SHP77 (cell line): ENCODE measurements at places on chromosomes 12 and 14.

GRCh38 chr12:12004524-12004923 is 66.2 kb upstream of the BCL2L14 start:
- no peak for DNase-seq

- no peak for DNase-seq
These were observed 22.3 kb upstream of the ACTN1 start for GRCh38 chr14:69001375-69001774.

GRCh38 chr14:104462651-104463630 is 116.6 kb upstream of the C14orf180 start:
- DNase-seq: no peak

DNA sequence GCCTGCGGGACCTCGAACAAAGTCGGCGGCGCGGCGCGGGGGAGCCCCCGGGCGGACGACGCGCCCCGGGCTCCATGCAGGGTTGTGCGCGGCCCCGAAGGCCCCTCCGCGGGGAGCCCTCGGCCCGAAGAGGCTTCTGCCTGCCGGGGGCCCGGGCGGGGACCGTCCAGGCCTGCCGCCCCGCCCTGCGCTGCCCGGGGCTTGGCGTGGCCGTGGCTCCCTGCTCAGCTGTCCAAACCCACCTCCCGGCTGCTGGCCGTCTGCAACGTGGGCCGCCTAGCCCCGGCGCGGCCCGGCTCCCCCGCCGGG is 670 bp downstream of the DYRK2 start:
- no peak for DNase-seq

GRCh38 chr12:124381456-124382296 is 86.8 kb downstream of the RFLNA start:
- DNase-seq: no peak

DNA sequence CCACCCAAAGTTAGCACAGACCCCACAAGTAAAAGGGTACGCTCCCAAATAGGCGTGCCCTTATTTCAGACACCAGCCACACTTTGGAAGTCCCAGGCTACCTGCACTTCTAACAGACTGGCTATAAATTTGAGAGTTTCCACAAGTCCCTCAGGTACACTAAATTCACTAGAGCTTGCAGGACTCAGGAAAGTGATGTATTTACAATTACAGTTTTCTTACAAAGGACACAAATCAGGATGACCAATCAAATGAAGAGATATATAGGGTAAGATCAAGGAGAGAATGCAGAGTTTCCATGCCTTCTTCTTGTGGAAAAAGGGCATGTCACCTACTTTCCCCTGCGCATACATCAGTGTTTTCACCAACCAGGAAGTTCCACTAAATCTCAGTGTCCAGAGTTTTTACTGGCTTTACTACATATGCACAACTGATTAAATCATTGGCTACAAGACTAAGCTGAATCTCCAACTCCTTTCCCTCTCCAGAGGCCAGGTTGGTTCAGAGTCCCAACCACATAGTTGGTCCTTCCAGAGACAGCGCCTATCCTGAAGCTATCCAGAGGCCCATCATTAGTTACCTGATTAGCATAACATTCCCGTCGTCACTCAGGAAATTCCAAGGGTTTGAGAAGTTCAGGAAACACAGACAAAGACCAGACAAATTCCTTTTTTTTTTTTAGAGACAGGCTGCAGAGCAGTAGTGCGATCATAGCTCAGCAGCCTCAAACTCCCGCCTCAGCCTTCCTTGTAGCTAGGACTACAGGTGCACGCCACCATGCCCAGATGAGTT is 84.2 kb downstream of the DENND5B start:
- no peak for DNase-seq

DNA sequence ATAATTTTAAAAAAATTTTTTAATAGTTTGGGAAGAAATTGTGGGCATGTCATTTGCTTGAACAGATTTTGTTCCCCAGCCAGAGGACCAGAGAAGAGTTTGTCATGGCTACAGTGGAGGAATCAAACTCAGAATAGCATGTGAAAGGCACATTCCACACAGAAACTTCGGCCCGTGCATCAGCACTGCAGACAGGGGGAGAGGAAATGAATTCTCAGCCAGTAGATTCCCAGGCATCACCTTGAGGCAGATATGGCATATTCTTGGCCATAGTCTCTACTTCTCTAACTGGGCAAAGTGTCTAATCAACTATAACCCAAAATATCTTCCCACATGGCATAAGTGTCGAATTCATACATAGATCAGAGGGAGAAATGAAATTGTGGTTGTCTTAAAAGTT is 153.3 kb downstream of the PRKCH start:
- no peak for DNase-seq

- DNase-seq: no peak
These were observed 236.7 kb downstream of the ANO2 start for GRCh38 chr12:5708371-5708770.

GRCh38 chr12:52515927-52516831 is 4.0 kb downstream of the KRT5 start:
- no peak for DNase-seq

- DNase-seq: no peak
These were observed 40.7 kb upstream of the CMKLR1 start for GRCh38 chr12:108379823-108380222.

DNA sequence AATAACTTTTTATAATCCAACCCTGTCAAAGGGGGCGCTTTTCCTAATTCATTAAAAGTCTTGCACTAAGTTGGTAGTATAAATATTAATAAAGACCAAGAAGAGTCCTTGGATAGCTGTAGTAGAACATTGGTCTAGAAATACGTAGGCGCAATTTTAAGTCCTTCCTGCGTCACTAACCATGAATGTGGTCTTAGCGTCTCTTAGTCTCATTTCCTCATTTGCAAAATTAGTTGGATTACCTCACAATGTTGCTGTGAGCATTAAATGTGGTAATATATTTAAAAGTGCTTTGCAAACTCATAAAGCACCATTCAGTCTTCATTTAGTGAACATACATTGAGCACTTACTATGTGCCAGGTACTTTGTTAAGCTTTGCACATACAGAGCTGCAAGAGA is 149.7 kb downstream of the AEBP2 start:
- no peak for DNase-seq

DNA sequence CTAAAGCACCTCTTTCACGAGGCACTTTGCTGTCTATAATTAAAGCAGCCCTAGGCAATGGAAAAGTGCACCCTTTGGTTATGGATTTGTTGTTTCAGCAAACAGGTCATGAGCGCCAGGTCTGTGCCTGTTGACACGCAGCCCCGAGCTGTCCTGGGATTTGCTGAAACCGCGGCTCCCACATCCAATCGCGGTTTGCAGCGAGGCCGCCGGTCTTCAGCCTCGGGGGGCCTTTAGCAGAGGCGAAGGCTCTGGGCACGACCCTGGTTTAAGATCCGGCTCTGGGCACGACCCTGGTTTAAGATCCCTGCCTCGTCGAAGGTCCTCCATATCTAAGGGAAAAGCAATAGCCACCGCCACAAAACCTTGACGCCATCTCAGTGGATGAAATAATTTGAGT is 79.2 kb downstream of the GLT1D1 start:
- no peak for DNase-seq

GRCh38 chr12:123051556-123051955 is 71.1 kb downstream of the ARL6IP4 start:
- no peak for DNase-seq

GRCh38 chr14:76050797-76051392 is 65.3 kb downstream of the IFT43 start:
- peak; percentile 28 for DNase-seq

DNA sequence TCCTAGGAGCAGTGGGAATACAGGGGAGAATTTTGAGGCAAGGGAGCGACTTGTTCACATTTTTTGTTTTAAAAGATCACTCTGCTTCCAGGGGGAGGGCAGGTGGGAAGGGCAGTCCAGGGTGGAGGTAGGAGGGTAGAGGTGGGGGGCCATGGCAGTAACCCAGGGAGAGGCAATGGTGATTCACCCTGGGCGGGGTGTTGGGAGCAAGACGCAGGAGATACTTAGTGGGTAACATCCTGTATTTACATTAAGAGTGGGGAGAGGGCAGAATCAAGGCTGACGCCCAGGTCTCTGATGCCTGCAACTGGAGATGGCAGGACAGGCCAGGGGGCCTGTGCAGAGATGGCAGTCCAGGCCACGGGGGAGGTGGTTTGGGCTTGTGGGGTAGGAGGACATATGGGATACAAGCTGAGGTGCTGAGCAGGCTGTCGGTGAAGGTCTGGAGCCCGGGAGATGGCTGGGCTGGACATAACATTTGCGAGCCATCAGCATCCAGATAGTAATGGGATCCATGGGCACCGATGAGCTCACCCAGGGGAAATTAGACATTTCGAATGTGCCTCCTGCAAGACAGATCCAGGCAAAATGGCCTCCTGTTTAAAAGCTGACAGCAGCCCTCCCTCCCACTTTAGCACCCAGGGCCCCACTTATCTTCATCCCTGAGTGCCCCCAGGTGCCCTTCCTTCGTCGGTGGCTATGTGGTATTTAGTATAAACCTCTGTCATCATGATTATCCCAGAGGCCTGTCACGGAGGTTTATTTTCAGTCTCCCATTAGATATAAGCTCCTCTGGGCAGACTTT is 9.3 kb downstream of the EML1 start:
- no peak for DNase-seq

- DNase-seq: no peak
These were observed 11.3 kb upstream of the KCNMB4 start for GRCh38 chr12:70354787-70355186.

- peak; percentile 21 for DNase-seq
These were observed 525.2 kb upstream of the CCDC196 start for GRCh38 chr14:65961004-65961403.
